ENCODE measurements at places on chromosomes 7 and 10. TPM values are rescaled to one million over a fixed set of nuclear protein-coding genes. Genes with fewer than 3 reads are reported as not detected.

GRCh38 chr7:14739168-14739840 lies 163.2 kb downstream of the DGKB start:
- no peak for DNase-seq

- DNase-seq = no peak
Observed at GRCh38 chr7:109179601-109180000, 609.9 kb downstream of the DNAJB9 start.

- no peak for DNase-seq
Observed at GRCh38 chr10:67789769-67790168, 48.2 kb downstream of the DNAJC12 start.

TAS2R5 gene
- polyA plus RNA-seq = 0.99 TPM

DNA sequence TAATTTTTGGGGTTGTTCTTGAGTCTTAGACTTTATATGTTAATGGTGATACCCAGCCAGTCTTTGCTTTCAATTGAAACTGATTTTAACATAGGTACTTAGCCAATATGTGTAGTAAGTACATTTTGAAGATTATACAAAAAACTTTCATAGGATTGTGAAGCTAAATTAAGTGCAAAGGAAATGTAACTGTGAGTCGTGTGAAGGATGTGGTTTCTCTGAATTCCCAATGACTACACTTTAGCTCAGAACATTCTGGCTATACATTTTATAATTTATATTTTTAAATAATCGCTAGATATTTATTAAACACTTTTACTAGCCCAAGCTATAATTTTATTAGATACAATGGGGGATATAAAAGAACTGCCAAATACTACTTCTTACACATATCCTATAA lies 359.3 kb downstream of the PCLO start:
- no peak for DNase-seq

DNA sequence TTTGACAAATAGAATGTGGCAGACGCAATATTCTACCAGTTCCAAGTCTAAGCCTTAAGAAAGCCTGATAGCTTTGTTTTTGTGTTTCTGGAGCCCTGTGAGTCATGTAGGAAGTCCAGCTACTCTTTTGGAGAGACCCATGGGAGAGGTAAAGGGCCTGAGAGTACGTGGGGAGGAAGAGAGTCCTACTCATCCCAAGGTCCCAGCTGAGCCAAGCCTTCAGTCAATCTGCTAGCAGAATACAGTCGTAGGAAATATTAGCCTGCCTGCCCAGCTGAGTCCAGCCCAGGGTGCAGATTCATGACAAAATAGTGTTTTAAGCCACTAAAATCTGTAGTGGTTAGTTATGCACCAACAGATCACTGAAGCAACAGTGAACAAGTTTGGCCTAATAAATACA lies 9.0 kb upstream of the GNA12 start:
- no peak for DNase-seq

GRCh38 chr10:283916-284356 lies 148.7 kb downstream of the ZMYND11 start:
- DNase-seq = no peak

Measured in muscle of back (tissue), 13 donors.